A673 (cell line): ENCODE measurements at places on chromosomes 16 and 17. TPM values are rescaled to one million over a fixed set of nuclear protein-coding genes. Genes with fewer than 3 reads are reported as not detected.

DNA sequence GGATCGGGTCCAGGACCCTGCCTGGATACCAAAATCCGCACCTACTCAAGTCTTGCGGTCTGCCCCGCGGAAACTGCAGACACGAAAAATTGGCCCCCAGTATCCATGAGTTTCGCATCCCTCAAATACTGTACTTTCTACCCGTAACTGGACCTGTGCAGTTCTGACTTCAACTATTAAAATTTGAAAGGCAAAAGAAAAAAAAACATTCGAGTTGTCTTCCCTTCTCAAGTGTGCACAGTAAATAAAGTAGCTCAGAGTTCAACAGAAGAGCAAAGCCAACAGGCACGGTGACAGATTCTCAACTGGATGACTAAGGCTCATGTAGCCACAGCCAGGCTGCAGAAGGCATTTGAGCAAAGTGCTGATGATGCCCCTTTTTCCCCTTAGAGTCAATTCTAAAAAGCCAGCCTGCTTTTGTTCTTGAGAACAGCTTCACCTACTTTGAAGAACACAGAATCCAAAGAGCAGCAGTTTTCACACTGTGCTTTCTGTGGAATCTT lies 32.5 kb downstream of the MARF1 start:
- no peak for DNase-seq

DNA sequence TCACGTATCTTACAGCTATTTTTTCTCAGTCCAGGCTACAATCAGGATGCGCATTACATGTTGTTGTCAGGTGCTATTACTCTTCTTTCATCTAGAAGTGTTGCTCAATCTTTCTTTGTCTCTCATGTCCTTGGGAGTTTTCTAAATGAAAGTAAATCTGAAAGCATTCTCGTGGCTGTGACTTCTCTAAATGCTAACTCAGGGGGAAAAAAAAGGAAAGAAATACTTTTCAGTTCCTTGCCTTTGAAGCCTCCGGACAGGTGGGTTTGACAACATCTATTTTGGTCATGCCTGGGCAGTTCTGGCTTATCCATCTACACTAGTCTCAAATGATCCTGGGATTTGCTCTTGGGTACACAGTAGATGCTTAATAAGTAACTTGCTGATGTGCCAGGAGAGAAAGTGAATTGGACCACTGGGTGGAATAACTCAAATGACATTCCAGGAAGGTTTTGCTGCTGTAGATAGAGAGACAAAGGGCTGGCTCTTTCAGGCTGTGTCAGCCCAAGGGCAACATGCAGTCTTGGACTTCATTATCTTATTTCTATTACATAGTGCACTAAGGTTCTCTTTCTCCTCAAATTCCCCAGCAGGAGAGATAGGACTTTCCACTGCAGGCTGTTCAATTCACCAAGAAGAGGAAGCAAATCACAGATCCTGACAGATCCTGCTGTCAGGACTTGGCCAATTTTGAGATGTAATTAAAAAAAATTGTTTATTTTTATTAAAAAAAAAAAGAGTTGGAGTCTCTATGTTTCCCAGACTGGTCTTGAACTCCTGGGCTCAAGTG lies 63.6 kb upstream of the NFAT5 start:
- DNase-seq: no peak

DNA sequence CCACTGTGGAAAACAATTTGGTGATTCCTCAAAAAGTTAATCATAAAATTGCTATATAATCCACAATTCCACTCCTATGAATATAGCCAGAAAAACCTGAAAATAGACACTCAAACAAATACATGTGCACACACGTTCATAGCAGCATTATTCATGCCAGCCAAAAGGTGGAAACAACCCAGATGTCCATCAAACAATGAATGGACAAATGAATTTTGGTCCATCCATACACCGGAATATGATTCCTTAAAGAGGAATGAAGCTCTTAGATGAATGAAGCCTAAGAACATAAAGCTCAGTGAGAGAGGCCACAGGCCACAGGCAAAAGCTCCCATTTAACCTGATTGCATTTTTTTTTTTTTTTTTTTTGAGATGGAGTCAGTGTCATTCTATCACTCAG lies 114.6 kb upstream of the TNRC6C start:
- DNase-seq: no peak

The IRX5 gene
- 9.0 and 9.3 TPM in 2 replicates for total RNA-seq

- DNase-seq: no peak
These were observed 41.7 kb downstream of the RMI2 start for GRCh38 chr16:11386791-11387546.

The ITGAX gene
- total RNA-seq: 0.46 TPM in 1 of 2 replicates, not detected in the other

DNA sequence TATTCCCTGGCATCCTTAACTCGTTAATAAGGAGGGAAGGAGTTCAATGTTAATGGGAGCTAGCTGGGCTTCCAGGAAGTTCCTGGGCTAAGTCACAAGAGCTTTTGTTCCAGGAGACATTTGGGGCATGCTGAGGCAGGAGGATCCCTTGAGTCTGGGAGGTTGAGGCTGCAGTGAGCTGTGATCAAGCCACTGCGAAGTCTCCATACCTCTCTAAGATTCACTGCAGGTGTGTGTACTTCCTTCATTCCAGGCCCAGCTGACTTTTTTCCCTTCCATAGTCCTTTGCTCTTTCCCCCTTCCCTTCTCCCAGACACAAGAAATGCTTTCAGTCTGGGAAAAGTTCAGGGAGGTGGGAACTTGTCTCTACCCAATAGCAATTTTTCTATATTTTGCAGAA lies 489.8 kb downstream of the NPIPA7 start:
- no peak for DNase-seq

The CARHSP1 gene
- total RNA-seq: 316 and 329 TPM in 2 replicates

- DNase-seq: no peak
These were observed 2.5 kb downstream of the ITGAD start for GRCh38 chr16:31395647-31396046.

The SOST gene
- total RNA-seq: not detected in 2 replicates
